ENCODE measurements at places on chromosomes 7 and 10.

DNA sequence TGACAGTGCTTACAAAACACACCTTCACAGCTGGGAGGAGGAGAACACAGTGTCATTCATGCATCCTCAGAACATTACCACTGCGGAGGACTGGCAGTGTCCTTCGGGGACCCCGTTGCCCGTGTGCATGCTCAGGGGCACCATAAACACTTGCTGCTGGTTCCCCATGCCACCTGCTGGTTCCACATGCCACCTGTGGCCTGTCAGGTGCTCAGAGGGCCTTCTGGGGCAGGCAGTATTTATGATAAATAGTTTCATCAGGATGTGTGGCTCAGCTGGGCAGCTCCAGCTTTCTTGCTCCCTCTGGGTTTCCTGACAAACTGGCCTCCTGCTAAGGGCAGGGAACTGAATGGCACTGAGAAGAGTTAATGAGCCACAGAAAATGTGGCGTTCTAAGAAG, 32.1 kb downstream of the CELF2 start:
- no peak for DNase-seq

DNA sequence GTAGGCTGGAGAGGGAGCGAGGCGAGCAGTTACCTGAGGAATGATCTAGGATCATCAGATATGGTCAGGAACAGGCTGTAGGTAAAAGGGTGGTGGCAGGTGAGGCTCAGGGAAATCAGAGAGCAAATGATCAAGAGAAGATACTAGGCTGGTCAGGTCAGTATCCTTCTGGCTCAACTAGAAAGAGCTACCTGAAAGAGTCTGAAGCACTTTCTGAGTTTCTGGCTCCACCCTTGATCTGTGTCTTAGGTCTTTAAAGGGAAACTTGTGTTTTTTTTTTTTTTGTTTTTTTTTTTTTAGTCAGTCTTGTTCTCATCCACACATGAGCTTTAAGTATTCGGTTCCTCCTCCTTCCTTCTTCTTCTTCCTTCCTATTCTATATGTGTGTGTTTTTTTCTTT, 10.5 kb downstream of the ADAM22 start:
- no peak for DNase-seq

GRCh38 chr7:107659666-107660065, 962 bp upstream of the SLC26A4 start:
- DNase-seq, result no peak

GRCh38 chr10:114174695-114175188, 739 bp upstream of the CCDC186 start:
- DNase-seq, result peak; percentile 46

DNA sequence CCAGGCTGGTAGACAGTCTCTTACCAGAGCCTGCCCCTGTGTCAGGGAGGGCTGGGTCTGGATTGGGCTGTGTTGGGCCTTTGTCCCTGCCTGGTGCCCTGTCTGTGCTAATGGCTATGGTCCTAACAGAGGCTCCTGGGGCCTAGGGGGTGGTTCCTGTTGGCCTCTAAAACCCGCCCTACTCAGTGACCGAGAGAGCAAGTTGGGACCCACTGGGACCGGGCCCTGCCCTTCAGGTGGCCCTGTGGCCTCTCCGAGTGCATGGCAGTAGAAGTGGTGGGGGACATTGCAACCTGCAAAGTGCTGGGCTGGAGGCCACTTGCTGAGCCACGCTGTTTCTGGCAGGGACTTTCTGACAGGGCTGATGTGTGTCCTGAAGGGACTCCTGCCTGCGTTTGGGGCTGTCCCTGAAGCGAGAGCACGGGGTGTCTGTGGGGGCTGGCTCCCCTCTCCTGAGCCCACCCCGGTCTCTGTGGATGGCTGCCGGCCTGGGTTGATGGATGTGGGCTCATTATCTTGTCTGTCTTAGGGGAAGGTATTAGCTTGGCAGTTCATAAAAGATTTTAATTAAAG, 56.2 kb downstream of the GLRX3 start:
- DNase-seq, result no peak

DNA sequence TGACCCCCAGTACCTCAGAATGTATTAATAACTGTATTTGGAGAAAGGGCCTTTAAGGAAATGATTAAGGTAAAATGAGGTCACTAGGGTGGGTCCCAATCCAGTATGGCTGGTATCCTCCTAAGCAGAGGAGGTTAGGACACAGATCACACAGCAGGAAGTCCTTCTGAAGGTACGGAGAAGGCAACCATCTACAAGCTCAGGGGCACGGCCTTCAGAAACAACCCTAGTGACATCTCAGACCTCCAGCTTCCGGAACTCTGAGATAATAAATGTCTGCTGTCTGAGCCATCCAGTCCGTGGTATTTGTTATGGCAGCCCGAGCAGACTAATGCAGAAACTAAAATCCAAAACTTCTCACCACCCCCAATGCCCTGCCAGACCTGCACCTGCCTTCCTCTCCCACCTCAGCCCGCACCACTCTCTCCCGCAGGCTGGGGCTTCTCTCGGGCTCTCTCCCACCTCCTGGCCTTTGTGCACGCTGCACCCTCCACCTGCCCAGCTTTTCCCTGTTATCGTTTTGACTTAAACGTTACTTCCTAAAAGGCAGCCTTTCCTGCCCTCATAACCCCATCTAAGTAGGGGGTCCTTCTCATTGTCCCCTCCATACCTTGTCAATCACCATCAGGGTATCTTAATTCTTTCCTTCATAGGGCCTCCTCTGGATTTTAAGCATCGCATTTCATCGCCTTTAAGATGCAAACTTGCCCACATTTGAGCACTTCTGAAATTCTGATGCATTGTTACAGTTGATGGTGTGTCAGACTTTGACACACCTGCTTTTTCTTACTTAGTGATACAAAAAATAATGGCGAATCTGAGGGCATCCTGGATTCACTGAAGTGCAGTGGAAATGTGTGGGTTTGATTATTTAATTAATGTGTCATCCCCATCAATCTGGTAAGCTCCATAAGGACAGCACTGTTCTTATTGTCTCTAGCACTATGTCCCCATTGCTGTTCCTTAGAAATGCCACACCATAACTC, 32.2 kb upstream of the AQP1 start:
- DNase-seq, result peak; percentile 68

- DNase-seq, result no peak
These were observed 20.1 kb upstream of the FAM170B start for GRCh38 chr10:49153971-49154370.

DNA sequence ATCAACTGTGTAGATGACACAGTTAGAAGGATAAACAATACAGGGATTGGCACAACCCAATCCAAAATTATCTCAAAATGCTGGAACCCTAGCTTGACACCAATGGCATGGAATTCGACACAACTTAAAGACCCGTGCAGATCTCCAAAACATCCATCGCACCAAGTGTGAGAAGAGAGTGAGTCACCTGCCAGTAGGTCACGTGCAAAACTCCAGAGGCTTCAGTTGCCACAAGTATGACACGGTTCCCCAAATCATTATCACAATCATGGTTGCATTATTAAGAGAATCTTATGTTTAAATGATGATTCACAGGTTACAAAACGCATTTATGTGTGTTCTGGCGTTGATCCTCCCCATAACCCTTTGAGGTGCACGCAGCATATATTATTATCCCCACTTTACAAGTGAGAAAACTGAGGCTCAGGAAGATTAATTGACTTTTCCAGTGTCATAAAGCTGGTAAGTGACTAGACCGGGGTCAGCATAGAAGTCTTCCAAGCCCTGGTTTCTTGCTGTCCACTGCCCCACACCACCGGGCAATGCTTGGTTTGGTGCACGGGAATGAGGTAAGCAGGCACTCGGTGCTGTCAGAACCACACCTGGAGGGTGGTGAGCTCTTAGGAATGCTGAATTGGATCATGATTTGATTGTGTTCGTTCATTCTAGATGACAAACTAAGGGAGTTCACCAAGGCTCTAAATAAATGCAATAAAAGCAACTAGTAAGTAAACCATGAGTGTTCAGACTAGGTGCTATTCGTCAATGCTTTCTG, 23.6 kb upstream of the STK17A start:
- DNase-seq, result no peak

DNA sequence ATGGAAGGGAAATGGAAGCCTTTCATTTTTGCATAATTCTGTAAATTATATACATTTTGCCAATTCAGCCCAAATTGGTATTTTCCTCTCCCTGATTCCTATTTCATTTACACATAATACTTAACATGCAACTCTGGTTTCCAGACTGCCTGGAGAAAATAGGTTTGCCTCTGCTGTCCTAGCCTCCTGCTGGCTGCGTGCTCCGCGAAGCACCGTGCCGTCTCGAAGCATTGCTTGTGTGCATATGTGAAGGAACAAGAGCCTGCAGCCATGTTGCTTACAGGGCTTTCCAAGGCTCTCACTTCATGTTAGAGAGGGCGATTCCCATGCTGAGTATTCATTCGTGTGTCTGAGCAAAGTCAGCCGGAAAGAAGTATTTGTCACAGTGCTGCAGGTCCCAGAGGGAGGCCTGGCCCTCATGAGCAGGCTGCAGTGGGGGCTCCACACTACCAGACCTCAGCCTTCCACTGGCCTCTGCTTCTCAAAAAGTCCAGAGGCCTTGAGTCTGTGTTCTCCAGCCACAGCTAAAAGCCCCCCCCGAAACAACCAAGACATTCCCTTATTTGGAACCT, 66.5 kb downstream of the CLRN3 start:
- DNase-seq, result no peak

GRCh38 chr10:95279042-95279820, 11.6 kb downstream of the PDLIM1 start:
- no peak for DNase-seq

GRCh38 chr7:65992526-65992925, 10.5 kb upstream of the GUSB start:
- DNase-seq, result no peak

- no peak for DNase-seq
These were observed 987 bp downstream of the INA start for GRCh38 chr10:103277713-103278536.

DNA sequence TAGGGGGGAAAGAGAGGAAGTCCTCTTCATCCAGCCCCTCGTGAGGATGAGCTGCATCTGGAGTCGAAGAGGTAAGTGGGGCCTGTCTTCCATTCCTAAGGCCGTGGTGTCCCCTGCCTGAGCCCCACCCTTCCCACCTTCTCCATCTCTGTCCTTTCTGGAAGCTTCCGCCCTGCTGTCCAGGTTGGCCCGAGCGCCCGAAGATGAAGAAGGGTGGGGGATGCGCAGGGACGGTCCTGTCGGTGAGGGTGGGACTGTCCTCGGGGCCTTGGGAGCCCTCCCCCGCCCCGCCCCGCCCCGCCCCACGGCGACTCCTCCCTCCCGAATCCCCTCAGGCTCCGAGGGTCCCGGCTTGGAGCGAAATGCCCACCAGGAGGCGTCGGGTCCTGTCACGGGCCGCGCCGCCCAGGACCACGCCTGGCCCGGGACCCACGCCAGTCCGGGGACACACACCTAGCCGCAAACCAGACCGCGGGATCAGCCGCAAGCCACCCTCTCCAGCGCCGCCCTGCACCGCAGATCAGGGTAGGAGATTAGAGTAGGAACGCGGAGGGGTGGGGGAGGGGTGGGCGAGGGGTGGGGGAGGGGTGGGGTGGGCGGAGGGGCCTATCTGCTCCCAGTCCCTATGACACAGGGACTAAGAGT, 15.3 kb downstream of the GPRIN2 start:
- DNase-seq, result peak; percentile 95

DNA sequence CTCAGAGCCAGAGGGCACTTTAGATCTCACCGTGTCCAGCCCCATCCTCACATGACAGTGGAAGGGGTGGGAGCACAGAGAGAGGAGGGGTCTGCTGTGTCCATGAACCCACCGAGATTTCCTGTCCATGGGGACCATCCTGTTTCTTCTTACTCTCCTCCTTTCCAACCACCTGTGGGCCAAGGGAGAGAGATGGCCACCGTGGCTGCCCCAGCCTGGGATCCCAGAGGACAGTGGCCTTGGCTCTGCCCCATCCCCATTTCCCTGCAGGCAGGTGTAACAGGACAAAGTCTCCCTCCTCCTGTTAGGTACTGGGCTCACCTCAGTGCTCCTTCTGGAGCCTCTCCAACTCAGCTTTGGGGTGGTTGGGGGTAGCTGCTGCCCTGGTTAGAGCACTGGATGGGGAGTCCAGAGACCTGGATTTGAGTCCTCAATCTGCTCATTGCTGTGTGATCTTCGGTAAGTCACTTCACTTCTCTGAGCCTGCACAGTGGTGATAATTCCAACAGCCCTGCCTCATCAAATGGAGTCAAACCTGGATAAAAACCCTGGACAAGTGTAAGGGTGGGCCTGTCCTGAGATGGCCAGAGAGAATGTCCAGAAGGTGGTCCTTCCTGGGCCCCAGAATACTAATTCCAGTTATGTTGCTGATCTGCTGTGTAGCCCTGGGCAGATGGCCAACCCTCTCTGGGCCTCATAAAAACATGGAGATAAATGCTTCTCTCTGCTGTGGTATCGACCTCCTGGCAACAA, 17.8 kb upstream of the PCBD1 start:
- DNase-seq, result no peak

GRCh38 chr10:108427146-108427545, 1262.6 kb upstream of the SORCS1 start:
- no peak for DNase-seq

All from iPS-NIHi11 (cell line).